HAP-1 (cell line): ENCODE measurements at places on chromosomes 11 and 22.
A peak's percentile ranks its signal among the peaks of the same experiment; 100 is the strongest.

- DNase-seq, result peak; percentile 16
These were observed 55.7 kb upstream of the SORL1-AS1 start for GRCh38 chr11:121508449-121508848.

GRCh38 chr11:113994077-113994954 lies 19.4 kb downstream of the HTR3A start:
- DNase-seq, result peak; percentile 58

DNA sequence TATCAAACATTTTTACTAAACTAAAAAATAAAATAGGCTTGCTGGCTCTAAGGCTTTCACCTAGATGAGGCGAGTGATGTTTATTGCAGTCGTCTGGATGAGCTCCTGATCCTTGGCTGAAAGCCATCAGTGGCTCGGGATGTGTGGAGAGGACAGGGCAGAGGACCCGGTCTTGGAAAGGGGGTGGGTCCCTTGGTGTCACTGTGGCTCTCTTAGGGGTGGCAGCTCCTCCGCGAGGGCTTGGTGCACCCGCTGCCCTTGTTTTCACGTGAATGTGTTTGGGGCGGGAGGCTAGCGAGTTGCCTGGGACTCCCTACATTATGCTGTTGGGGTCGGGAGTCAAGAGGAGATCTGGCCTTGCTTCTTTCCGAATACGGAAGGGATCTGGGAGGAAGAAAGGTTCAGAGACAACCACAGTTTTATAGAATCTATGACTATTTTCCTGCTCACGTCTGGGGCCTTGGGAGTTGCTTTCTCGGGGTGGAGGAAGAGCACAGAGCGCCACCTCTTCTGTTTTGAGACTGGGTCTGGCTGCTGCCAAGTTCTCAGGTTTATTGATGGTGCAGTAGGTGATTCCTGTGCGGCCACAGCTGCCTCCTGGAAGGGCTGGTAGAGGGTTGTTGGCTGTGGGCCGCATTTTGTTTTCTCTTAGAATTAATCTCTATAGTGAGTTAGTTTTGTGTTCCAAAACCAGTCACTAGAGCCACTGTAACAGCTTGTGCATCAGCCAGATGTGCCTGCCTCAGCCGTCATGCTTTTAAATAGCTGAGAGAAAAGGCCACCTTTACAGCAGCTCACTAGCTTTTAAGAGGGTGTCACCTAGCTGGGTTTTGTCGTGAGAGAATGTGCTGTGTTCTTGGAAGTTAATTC lies 12.8 kb downstream of the TBC1D22A start:
- no peak for DNase-seq

DNA sequence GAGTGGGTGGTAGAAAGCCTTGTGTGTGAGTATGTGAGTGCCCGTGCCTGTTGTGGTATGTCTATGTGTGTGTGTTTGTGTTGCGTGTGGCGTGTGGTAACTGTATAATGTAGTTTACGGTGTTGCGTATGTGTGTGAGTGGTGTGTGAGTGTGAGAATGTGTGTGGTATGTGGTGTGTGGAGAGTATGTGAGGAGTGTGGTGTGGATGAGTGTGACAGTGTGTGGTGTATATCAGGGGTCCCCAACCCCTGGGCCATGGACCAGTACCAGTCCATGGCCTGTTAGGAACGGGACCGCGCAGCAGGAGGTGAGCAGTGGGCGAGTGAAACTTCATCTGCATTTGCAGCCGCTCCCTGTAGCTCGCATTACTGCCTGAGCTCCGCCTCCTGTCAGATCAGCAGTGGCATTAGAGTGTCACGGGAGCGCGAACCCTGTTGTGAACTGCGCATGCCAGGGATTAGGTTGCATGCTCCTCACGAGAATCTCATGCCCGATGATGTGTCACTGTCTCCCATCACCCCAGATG lies 5.7 kb downstream of the UPK3A start:
- peak; percentile 58 for DNase-seq

DNA sequence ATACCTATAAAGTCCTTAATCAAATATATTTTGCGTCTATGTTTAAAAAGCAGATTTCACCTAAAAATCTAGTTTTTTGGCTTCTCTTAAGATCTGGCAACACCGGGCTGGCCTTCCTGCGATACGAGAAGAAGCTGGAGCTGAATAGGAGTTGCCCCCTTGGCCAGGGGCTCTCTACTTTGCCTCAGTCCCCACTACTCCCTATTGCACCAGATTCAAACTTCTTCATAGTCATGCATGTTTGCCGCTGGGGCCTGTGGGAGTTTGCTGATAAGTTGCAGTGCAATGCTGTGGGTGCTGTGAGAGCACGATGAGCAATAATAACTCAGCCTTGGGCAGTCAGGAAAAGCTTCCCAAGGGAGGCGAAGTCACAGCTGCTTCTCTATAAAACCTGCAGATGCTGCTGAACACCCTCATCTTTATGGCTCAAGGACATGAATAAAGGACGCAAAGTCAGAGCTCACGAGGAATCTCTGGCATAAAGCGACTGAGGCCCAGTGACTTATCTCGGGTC lies 15.2 kb upstream of the EIF3D start:
- DNase-seq, result no peak
